ENCODE measurements at places on chromosomes 2 and 18.
A peak's percentile ranks its signal among the peaks of the same experiment; 100 is the strongest.

GRCh38 chr2:217006217-217006616 is 146.4 kb upstream of the TNP1 start:
- DNase-seq: no peak

- DNase-seq: no peak
These were observed 396.7 kb upstream of the RGPD4 start for GRCh38 chr2:107430006-107430405.

DNA sequence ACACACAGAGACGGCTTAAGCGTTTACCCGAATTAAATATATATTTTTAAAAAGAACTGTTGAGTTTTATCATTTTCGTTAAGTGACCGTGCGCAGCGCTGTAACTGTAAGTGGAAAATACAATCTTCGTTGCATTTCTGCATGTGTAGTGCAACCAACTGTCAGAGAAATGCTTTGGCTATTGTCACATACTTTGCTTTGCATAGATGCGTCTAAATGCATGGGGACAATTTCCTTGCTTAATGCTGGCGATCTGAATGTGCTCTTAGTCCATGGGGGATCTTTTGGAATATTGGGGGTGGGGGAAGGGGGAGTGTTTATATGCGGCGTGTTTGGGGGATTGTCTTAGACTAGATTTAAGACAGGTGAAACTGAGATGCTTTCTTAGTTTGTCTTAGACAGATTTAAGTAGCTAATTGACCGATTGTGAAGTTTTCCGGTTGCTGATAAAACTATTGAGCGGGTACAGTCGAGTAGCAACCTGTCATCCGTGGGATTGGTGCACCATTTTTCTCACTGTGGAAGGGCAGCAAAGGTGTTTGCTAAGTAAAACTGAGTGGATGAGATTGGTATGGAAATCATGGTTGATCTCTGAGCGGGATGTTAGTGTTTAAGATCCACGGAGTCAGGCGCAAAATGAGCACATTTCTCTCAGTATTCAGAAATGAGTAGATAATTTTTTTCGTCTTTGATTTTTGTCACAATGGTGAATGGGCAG is 476 bp downstream of the VSNL1 start:
- no peak for DNase-seq

- DNase-seq: no peak
These were observed 117.8 kb upstream of the TWIST2 start for GRCh38 chr2:238730001-238730669.

DNA sequence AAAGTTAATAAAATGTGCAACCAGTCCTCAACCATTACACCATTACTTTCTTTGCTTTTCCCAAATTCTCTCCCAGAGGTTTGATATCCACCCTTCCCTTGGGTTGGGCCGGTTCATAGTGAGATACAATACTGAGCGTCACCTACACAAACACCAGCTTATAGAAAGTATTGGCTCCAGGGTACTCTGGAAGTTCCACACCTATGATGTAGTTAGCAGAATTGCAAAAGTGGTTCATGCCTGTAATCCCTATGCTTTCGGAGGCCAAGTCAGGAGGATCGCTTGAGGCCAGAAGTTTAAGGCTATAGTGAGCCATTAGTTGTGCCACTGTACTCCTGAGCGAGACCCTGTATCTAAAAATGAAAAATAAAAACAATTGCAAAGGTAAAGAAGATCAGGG is 15.3 kb upstream of the MAP4K3 start:
- DNase-seq: no peak

DNA sequence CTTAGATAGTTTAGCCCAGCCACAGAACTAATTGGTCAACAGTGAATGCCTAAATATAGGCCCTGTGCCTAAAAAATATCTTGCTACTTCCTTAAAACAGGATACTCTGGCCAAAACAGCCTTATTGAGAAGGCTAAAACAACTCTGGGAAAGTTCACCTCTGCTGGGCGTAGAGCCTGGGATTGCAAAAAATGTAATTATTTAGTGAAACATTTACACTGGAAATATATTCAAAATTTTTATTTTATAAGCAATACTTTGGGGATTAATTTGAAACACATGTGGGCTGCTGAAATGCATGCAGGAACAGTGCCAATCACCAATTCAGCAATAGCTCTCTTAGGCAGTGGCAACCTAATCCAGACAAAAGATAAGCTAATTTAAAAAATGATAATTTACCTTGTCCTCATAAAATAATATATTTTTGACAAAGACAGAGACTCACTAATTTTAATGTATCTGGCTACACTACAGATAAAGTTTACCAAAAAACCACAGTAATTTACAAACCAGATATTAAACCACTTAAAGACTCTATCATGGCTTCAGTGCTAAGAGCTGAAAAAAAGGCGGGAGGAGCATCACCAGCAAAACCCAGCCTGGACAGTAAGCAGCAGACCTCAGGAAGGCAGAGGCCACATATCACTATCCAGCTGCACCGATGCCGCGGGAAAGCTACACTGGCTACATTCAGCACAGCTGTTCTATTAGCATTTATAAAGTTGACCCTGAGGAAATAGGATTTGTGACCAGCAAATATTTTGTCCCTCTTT is 18.5 kb downstream of the TRAK2 start:
- DNase-seq: no peak

GRCh38 chr18:13546638-13547037 is 179.7 kb downstream of the FAM210A start:
- DNase-seq: no peak

GRCh38 chr2:21379140-21379539 is 255.4 kb downstream of the TDRD15 start:
- no peak for DNase-seq

GRCh38 chr18:5510135-5510846 is 33.5 kb downstream of the EPB41L3 start:
- DNase-seq: no peak

DNA sequence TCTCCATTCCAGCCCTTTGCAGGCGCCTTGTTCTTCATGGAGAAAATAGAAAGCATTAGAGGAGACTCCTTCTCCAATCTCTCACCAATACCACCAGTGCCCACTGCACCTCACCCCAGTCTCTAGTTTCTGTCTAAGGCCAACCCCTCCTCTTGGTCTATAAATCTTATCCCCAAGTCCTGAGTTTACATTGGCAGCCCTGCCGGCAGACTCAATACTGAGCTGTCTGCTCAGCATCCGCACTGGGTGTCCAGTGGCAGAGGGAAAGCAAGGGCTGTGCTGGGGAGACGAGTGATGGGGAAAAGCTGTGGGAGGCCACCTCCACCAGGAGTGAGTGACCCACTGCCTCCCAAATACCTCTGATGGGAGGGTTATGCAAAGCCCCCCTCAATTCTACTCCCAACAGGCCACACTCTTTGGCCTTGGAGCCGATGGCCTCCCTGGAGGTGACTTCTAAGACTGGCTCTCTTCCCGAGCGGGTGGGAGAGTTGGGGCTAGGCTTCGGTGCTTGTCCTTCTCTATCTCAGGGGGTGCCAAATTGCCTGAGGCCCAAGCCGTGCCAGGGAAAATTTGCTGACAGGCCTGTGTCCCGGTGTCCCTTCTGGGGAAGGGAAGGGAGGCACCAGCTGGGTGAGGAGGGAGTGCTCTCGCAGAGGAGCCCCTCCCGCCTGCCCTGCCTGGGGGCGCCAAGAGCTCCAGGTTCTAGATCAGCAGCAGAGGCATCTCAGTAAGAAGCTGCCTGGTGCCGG is 165.2 kb upstream of the MSH6 start:
- no peak for DNase-seq

- no peak for DNase-seq
These were observed 9.7 kb upstream of the WNT10A start for GRCh38 chr2:218870984-218871344.

DNA sequence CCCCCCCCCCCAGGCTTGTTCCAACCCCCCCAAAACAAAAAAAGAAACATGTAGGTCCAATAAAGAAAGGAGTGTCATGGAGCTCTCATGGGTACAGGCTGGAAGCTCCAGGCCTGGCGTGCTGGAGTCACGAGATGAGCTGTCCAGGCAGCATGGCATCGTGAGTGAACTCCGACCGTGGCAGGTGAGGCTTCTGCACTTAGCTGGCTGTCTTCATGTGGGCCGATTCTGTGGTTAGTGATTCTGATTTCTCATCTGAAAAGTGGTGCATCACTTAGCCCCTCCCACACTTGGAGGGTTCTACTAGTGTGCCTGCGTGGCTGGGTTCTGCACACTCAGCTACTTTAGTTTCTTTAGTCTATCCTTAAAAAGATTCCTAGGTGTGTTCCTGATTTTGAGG is 126.4 kb upstream of the MGAT5 start:
- DNase-seq: peak; percentile 78

DNA sequence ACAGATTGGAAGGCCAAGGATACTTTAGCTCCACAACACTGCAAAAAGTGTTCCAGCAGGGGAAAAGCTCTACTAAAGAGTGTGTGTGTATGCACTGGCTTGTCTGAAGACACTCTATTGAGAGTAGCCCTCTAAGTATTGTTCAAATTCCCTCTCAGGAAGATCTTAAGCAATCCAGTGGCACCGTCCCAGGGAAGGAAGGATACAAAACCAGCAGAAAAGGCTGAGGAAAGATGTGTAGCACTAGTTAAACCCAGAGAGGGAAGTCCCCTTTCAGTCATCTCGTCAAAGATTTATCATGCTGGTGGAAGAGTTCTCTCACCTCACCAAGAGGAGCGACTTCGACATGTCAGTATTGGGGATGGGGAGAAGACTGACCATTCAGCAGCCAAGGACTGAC is 50.5 kb downstream of the DHRS9 start:
- DNase-seq: no peak

GRCh38 chr2:71560638-71561011 is 107.3 kb downstream of the DYSF start:
- DNase-seq: no peak

DNA sequence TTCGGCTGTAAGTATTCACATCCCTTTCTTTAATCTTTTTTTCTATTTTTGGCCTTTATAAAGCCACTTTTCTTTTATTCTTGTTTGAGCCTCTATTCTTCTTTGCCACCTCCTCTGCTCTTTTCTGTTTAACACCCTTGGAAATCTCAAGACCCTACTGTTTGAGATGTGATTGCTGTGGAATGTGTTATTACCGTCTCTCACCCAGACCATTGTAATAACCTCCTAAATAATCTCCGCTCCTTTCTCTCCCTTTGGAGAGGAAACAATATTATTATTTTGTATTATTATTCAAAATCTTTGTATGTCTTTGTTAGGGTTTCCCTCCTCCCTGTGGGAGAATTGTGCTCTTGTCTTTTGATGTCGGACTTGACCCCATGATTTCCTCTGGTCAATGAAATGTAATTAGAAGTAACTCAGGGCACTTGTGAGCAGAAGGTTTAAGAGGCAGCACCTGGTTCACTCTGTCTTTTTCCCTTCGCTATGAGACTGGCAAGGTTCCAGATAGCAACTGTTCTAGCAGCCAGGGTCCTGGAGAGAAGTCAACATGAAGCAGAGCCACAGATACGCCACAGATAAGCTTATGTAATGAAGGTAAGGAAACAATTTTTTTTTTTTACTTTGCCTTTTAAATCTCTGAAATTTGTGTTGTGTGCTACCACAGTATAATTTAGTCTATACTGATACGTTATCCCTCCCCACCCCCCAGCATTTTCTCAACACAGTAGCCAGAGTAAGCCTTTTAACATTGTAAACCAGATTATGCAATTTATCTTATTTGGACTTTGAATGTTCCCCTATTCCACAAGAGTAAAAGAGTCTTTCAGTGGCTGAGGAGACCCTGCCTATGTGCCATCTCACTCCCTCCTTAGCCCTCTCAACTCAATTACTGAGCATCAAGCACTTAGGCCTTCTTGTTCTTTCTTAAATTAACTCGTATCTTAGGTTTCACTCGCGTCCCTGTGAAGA is 601.2 kb upstream of the ZNF804A start:
- no peak for DNase-seq

DNA sequence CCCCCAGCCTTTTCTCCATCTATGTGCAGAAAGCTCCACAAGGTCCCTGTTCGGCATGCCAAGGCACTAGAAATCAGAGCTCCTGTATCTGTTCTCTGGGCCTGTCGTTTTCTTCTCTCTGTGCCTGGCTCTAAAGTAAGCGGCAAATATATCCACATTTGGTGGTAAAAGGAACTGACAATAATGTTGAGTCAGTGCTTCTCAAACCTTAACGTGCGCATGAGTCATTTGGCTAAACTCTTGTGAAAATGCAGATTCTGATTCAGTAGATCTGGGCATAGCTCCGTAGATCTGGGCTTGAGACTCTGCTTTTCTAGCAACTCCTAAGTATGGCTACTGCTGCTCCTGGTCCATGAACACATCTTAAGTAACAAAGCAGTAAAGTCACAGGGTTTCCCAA is 16.5 kb upstream of the ACSL3 start:
- peak; percentile 29 for DNase-seq

GRCh38 chr2:120586507-120587278 is 149.0 kb upstream of the GLI2 start:
- DNase-seq: no peak

DNA sequence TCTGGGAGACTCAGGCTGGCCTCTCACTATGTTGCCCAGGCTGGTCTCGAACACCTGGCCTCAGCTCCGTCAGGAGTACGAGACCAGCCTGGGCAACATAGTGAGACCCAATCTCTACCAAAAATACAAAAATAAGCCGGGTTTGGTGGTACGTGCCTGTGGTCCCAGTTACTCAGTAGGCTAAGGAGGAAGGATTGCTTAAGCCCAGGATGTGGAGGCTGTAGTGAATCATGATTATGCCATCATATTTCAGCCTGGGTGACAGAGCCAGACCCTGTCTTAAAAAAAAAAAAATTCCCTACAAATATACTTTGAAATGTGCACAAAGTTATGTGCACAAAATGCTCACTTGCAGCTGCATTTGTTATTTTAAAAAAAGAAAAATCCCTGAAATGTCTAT is 26.3 kb upstream of the AGAP1 start:
- DNase-seq: no peak

Measured in activated CD4-positive, alpha-beta T cell treated with anti-CD3 and anti-CD28 coated beads, Interleukin-2, amount 50 U/mL, for 16 hours (primary cell).